ENCODE measurements at places on chromosomes 7 and 10.
A peak's percentile ranks its signal among the peaks of the same experiment; 100 is the strongest.

GRCh38 chr7:122886357-122887081, at the start of gene CADPS2:
Gene CADPS2 (minus strand): TSS chr7:122886460. CDS start chr7:122886337, 123 bp downstream.
- peak; percentile 92 for DNase-seq

GRCh38 chr10:8300925-8301324, 246.4 kb downstream of the GATA3 start:
- DNase-seq: no peak

GRCh38 chr10:3472287-3473051, 299.9 kb upstream of the PITRM1 start:
- DNase-seq: peak; percentile 72

DNA sequence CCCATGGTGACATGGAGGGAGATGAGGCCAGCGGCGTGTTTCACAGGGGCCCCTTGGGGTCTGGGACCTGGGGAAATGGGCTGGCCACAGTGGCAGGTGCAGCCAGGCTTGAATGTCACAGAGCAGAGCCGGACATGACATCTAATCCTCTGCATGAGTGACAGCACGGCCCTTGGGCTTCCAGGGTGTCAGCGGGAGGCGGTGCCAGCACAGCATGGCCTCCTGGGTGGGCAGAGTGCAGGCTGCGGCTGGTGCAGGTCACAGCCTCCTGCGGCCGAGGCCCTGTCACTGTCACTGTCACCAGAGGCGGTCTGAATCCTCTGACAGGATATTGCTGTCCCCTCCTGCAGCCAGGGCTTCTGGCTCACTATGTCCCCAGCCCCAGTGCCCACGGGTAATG, 18.2 kb downstream of the BHLHA15 start:
- DNase-seq: no peak

DNA sequence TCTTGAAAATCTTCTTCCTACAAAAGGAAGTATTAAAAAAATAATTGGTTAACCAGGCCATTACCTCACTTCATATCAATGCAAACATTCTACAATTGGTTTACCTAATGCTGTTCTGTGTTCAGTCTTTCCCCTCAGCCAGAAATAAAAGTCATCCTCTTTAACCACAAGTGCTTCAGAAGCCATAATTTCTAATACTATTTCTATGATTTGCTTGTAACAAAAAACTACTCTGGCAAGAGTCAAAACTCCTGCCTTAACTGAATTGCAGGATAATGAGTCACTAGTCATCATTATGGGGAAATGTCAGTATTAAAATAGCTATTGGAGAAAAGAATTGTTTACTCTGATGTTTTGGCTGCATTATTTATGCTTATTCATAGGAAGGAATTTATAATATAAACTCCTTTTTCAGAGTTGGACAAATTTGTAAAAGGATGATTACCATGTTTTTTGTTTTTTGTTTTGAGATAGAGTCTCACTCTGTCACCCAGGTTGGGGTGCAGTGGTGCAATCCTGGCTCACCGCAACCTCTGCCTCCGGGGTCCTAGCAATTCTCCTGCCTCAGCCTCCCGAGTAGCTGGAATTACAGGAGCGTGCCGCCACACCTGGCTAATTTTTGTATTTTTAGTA, 55.5 kb upstream of the ODAD2 start:
- peak; percentile 49 for DNase-seq

- DNase-seq: no peak
Observed at GRCh38 chr10:70851597-70852475, 36.1 kb downstream of the SGPL1 start.
